ENCODE measurements at places on chromosomes 5 and 9. TPM values are rescaled to one million over a fixed set of nuclear protein-coding genes. Genes with fewer than 3 reads are reported as not detected.

Gene LAMC3
- total RNA-seq: 2.1 TPM

Gene UNC13B
- total RNA-seq: 12.8 TPM

Gene HNRNPAB
- total RNA-seq: 312 TPM

Gene MEIKIN
- total RNA-seq: not detected

Gene CDH10
- total RNA-seq: 0.13 TPM

Gene FOXD4L6
- total RNA-seq: not detected

Gene ORM2
- not detected for total RNA-seq

Gene TMC1
- total RNA-seq: not detected
